ENCODE measurements at places on chromosomes 2 and 18. TPM values are rescaled to one million over a fixed set of nuclear protein-coding genes. Genes with fewer than 3 reads are reported as not detected.

MC4R gene
- total RNA-seq, result not detected

DNA sequence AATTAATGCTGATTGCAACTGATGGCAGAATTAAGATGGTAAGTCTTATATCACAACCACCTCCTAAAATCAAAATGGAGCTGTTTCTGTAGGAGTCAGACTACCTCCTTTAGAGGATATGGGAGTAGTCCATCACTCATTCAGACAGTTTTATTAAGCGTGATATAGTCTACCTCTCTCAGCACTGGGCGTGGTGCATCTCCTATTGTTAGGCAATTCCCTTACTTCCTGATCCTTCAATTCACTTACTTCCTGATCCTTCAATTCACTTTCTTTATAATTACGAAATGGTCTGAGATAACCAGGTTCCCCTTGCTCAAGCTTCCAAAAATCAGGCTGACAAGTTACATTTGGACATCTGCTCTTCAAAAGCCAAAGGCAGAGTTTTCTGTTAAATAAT, 31.9 kb downstream of the ATP8B1 start:
- DNase-seq, result peak; percentile 88

- no peak for DNase-seq
These were observed 61.9 kb upstream of the CREB1 start for GRCh38 chr2:207467716-207468347.

RFTN2 gene
- 0.07 TPM for total RNA-seq

Measured in PC-3 (cell line).